ENCODE measurements at places on chromosomes 4 and X.
A peak's percentile ranks its signal among the peaks of the same experiment; 100 is the strongest.

- no peak for DNase-seq
These were observed 32.9 kb upstream of the DKK2 start for GRCh38 chr4:107069049-107069448.

- no peak for DNase-seq
These were observed 35.2 kb downstream of the STAP1 start for GRCh38 chr4:67593741-67594175.

DNA sequence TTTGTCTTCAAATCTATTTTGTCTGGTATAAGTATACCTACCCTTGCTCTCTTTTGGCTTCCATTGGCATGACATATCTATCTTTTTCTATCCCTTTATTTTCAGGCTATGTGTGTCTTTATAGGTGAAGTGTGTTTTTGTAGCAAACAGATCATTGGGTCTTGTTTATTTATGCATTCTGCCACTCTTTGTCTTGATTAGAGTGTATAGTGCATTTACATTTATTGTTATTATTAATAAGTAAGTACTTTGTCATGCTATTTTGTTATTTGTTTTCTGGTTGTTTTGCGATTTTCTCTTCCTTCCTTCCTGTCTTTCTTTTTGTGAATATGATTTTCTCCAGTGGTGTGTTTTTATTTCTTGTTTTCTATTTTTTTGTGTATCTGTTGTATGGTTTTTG is 188.6 kb downstream of the GLUD2 start:
- DNase-seq: no peak

DNA sequence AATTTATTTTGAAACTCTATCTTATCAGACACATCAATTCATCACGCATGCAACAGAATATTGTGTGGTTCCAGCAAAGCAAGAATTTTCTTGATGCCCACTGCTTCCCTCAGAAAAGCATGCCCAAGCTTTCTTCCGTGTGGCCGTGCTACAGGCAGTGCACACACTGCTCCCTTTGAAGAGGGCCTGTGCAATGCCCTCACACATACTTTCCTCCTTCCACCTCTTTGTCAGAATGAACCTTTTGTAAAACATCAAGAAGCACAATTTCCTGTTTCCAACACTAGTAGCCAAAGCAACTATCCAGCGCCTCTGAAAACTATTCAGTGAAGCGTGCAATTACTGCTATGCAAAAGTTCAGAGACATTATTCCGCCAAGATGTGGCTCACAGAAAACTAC is 201.7 kb downstream of the NLGN4X start:
- DNase-seq: no peak

- DNase-seq: no peak
These were observed 435 bp downstream of the DCX start for GRCh38 chrX:111411557-111411956.

GRCh38 chrX:39065051-39065871 is 264.0 kb downstream of the MID1IP1 start:
- peak; percentile 56 for DNase-seq

GRCh38 chr4:44740201-44740600 is 13.8 kb upstream of the GNPDA2 start:
- DNase-seq: no peak

GRCh38 chr4:139005774-139006173 is 9.8 kb upstream of the NOCT start:
- DNase-seq: no peak

- DNase-seq: peak; percentile 18
These were observed 210.0 kb upstream of the STK26 start for GRCh38 chrX:131812847-131813825.

- DNase-seq: no peak
These were observed 45.6 kb downstream of the BBS12 start for GRCh38 chr4:122777846-122778673.
